IPS-NIHi11 (cell line): ENCODE measurements at places on chromosomes 3 and 15.

DNA sequence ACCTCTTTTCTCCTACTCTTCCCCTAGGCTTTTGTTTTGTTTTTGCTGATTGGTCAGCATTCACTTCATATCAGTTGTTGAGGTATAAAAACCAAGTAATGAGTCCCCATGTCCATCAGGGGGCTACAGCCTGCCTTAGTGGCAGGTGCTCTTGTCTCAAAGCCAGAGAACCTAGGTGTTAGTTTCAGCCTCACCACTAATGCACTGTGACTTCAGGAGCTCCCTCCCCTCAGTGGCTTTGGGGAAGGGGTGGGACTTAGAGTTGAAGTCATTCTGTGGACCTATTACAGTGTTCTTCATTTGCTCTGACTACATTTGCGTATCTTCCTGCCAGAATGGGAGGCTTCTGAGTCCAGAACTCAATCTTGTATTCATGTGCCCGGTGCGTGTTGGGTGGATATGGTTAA is 41.6 kb downstream of the NR2C2 start:
- peak; percentile 53 for DNase-seq

- no peak for DNase-seq
Measured at GRCh38 chr3:43197181-43197580, 89.2 kb upstream of the SNRK start.

GRCh38 chr15:98413933-98414546 is 234.3 kb upstream of the IGF1R start:
- DNase-seq, result no peak

DNA sequence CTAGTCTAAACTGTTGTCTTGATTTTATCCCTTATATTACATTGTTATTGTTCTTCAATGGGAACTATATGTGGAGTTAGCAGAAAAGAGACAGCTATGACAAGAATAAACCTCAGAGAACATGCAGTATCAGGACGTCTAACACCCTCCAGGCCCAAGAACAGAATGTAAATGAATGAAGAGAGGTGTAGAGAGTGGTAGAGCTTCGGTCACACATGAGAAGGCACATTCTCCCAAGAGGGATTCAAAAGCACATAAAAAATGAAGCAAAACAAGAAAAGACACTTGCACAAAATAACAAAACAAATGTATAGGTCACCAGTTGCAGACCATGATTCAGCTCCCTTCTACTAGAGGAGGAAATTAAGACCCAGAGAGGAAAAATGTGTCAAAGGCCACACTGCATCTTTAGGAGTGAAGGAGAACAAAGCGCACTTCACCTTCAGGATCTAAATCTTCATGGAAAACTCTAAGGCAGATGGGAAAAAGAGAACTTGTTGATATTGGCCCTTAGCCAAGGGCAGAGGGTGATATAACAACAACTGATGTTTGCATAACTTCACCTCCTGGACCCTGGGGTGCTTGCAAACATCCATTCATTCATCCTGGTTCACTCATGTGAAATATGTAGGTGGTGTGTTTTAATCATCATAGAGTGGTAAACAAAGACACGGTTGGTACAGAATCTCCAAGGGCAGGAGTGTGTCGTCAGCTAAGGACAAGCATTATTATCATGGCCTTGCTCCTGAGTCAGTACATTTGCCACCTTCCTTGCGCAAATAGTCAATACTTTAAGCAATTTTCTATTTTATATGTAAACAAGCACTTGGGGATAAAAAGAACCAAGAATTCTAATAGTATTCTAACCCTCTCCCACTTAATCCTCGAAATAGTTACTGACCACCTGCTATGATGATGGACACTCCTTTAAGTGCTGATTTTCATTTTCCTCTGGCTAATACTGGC is 8.8 kb downstream of the NEK10 start:
- no peak for DNase-seq

- peak; percentile 21 for DNase-seq
Measured at GRCh38 chr3:71885006-71885405, 100.1 kb upstream of the PROK2 start.

- DNase-seq, result peak; percentile 76
Measured at GRCh38 chr15:101501703-101502373, 12.3 kb upstream of the PCSK6 start.

DNA sequence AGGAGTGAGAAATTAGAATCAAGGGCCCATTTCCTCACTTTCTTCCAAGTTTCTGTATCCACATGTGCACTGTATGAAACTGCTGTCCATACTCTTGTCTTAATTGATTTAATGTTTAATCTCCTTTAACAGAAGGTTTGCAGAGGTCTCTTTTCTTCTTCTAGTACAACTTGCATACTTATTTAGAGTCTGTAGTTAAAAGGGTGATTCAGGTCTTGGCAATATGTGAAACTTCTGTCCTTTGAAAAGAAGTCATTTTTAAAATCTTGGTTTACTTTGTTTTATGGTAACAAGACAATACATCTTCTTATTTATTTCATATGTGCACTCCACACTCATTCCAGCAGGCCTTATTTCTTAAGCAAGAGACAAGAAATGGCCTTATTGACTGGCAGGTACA is 25.8 kb downstream of the TMEM45A start:
- DNase-seq, result no peak
